H1 (cell line): ENCODE measurements at places on chromosomes 7 and 10.

- H3K36me3 ChIP-seq, result no peaks in the 10 kb centered on the region
- H3K4me3 ChIP-seq, result no peak overlapping the region
- H3K27me3 ChIP-seq, result no peaks in the 10 kb centered on the region
- H3K27ac ChIP-seq, result no peak overlapping the region
- no peaks in the 10 kb centered on the region for H3K4me1 ChIP-seq
These were observed 19.6 kb downstream of the R3HCC1L start for GRCh38 chr10:98154076-98154475.

GRCh38 chr7:66826649-66827048 lies 86.1 kb downstream of the RABGEF1 start:
- no peak overlapping the region for H3K27ac ChIP-seq
- H3K36me3 ChIP-seq, result no peaks in the 10 kb centered on the region
- no peak for DNase-seq
- H3K4me1 ChIP-seq, result no peaks in the 10 kb centered on the region
- H3K27me3 ChIP-seq, result no peaks in the 10 kb centered on the region

DNA sequence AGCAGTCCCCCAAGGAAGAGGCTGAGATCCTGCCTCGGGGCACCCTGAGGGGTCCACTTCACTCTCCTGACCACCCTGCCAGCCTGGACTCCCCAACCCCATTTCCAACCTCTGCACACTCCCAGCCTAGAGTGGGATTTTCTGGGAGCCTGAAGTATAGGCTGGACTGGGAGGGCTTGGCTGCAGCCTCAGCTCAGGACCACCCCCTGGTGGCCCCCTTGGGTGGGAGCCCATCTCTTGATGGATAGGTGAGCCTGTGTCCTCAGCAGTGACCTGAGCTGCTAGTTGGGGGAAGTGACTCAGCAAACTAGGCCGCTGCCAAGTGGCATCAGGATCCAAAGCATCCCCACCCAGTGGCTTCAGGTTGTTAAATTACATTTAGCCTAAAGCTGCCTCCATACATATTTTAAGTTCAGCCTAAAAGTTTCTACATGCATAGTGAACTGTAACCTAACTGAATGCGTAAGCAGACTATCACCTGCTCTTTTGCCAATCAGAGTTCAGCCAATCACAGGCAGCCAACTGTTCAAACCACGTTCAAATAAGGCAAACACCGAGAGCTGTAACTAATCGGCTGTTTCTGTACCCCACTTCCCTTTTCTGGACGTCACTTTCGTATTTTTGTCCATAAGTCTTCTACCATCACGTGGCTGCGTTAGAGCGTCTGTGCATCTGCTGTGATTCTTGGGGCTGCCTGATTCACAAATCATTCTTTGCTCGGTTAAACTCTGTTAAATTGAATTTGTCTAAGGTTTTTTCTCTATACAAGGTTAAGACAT lies 144.0 kb downstream of the PLPP4 start:
- H3K4me1 ChIP-seq, result peaks cover 8% of the 10 kb centered on the region
- no peaks in the 10 kb centered on the region for H3K27me3 ChIP-seq
- no peak overlapping the region for H3K4me3 ChIP-seq
- peak; percentile 63 for DNase-seq
- H3K36me3 ChIP-seq, result no peaks in the 10 kb centered on the region
- H3K27ac ChIP-seq, result no peak overlapping the region

- peak within 1 kb of the TSS; percentile 73 for H3K27ac ChIP-seq
- H3K4me1 ChIP-seq, result no peaks in the 10 kb centered on the region
- peak; percentile 79 for DNase-seq
- peak within 1 kb of the TSS; percentile 91 for H3K4me3 ChIP-seq
These were observed at the start of gene PLXDC2 for GRCh38 chr10:19816411-19817230. Gene PLXDC2, plus strand, starts transcription at chr10:19816432.

DNA sequence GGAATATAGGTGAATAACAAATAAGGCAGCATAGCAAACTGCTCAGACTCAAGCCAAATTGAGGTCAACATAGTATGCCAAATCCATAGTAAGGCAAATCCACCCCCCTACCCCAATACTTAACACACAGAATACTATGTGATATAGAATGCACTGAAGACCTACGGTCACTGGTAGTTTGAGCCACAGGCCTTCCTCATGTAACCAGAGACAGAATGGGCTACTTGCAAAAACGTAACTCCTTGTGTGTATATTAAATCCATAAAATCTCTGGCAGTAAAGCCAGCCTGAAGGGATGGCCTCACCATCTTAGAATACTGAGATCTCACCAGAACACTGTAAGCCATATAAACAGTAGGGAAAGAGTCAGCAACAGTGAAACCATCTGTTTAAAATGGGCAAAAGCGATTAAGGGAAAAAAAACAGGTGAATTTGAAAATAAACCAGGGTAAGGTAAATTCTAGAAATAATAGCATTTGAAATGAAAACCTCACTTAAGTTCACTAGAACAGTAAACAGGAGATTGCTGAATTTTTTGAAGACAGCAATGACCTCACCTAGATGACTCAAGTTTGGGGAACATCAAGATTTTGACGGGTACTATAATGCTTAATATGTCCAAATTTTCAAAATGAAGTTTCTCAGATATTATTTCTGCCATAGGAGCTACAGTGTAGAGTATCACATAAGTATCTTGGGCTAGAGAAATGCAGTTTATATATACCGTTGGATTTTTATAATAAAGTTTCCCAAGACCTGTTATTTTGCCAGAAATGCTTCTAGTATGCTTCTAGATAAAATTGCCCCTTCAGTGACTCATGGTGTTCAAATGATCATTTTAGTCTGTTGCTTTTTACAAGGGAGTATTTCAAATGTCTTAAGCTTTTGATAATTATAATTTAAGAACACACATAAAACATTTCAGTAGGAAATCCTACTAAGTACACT lies 13.9 kb downstream of the HNRNPA2B1 start:
- no peaks in the 10 kb centered on the region for H3K27me3 ChIP-seq
- H3K27ac ChIP-seq, result no peak overlapping the region
- no peak overlapping the region for H3K4me3 ChIP-seq
- no peaks in the 10 kb centered on the region for H3K4me1 ChIP-seq
- DNase-seq, result no peak

GRCh38 chr10:34816085-34816496 lies 995 bp upstream of the PARD3 start:
- H3K27me3 ChIP-seq, result peaks cover 11% of the 10 kb centered on the region; the same call in 1 of the 2 replicates
- peak overlapping the region; percentile 81 for H3K4me3 ChIP-seq
- H3K4me1 ChIP-seq, result peaks cover 9% of the 10 kb centered on the region

DNA sequence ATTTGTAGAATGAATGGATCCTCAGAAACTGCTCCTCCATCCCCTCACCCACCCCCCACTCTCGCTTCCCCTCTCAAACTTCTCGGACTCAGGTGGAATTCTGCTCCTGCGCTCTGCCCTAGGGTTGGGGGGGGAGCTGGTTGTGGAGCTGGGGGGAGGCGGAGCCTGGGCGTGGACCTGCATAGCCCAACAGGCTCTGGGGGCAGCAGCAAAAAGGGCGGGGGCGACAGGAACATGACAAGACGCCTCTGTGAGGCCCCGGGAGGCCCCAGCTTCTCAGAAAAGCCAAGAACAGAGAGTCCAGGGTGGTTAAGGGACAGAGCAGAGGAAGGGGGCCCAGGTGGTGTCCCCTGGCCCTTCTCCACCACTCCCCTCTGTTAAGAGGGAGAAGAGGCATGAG lies 3.5 kb downstream of the TSC22D4 start:
- peaks cover 3% of the 10 kb centered on the region; the same call in 1 of the 2 replicates for H3K36me3 ChIP-seq
- DNase-seq, result no peak
- no peak overlapping the region for H3K27ac ChIP-seq

DNA sequence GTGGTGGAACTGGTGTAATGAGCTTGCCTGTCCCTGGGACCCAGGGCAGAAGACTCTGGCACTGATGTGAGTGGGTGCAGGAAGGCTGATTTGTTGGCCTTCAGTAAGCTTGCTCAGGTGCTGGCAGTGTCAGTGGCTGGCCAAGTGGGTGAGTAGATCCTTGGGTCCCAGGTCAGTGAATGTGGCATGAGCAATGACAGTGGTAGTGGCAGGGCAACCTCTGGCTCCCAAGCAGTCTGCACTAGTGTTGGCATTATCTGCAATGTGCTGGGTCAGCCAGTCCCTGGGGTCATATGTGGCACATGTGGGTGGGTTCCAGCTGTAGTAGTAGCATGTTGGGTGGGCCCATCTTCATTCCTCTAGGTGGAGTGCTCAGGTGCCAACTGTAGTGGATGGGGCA lies 640.9 kb upstream of the GRM3 start:
- no peaks in the 10 kb centered on the region for H3K4me1 ChIP-seq
- no peaks in the 10 kb centered on the region for H3K36me3 ChIP-seq
- H3K4me3 ChIP-seq, result no peak overlapping the region
- no peak overlapping the region for H3K27ac ChIP-seq
- DNase-seq, result no peak
- H3K27me3 ChIP-seq, result no peaks in the 10 kb centered on the region

- DNase-seq, result no peak
- H3K4me1 ChIP-seq, result peaks cover 12% of the 10 kb centered on the region
- H3K27ac ChIP-seq, result no peak overlapping the region
These were observed 35.9 kb downstream of the HIPK2 start for GRCh38 chr7:139741789-139742344.

- H3K4me1 ChIP-seq, result no peaks in the 10 kb centered on the region
- H3K4me3 ChIP-seq, result no peak overlapping the region
- DNase-seq, result no peak
- no peaks in the 10 kb centered on the region for H3K27me3 ChIP-seq
- H3K27ac ChIP-seq, result no peak overlapping the region
- no peaks in the 10 kb centered on the region for H3K36me3 ChIP-seq
These were observed 101.2 kb downstream of the PARD3 start for GRCh38 chr10:34713875-34714274.

GRCh38 chr7:732556-732955 lies 5.5 kb upstream of the PRKAR1B start:
- H3K27me3 ChIP-seq, result no peaks in the 10 kb centered on the region
- no peak overlapping the region for H3K4me3 ChIP-seq
- H3K27ac ChIP-seq, result no peak overlapping the region
- DNase-seq, result no peak
- H3K4me1 ChIP-seq, result peaks cover 12% of the 10 kb centered on the region

DNA sequence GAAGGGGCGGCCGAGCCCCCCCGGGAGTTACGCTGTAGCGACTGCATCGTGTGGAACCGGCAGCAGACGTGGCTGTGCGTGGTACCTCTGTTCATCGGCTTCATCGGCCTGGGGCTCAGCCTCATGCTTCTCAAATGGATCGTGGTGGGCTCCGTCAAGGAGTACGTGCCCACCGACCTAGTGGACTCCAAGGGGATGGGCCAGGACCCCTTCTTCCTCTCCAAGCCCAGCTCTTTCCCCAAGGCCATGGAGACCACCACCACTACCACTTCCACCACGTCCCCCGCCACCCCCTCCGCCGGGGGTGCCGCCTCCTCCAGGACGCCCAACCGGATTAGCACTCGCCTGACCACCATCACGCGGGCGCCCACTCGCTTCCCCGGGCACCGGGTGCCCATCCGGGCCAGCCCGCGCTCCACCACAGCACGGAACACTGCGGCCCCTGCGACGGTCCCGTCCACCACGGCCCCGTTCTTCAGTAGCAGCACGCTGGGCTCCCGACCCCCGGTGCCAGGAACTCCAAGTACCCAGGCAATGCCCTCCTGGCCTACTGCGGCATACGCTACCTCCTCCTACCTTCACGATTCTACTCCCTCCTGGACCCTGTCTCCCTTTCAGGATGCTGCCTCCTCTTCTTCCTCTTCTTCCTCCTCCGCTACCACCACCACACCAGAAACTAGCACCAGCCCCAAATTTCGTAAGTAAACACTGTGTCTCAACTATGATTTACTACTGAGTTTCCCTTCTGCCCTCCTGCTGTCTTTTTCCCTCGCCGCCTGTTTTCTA lies 666 bp downstream of the NRG3 start:
- no peaks in the 10 kb centered on the region for H3K36me3 ChIP-seq
- peaks cover 15% of the 10 kb centered on the region for H3K27me3 ChIP-seq
- peak overlapping the region; percentile 58 for H3K4me3 ChIP-seq
- peak; percentile 64 for DNase-seq
- H3K4me1 ChIP-seq, result peaks cover 9% of the 10 kb centered on the region
- no peak overlapping the region for H3K27ac ChIP-seq

DNA sequence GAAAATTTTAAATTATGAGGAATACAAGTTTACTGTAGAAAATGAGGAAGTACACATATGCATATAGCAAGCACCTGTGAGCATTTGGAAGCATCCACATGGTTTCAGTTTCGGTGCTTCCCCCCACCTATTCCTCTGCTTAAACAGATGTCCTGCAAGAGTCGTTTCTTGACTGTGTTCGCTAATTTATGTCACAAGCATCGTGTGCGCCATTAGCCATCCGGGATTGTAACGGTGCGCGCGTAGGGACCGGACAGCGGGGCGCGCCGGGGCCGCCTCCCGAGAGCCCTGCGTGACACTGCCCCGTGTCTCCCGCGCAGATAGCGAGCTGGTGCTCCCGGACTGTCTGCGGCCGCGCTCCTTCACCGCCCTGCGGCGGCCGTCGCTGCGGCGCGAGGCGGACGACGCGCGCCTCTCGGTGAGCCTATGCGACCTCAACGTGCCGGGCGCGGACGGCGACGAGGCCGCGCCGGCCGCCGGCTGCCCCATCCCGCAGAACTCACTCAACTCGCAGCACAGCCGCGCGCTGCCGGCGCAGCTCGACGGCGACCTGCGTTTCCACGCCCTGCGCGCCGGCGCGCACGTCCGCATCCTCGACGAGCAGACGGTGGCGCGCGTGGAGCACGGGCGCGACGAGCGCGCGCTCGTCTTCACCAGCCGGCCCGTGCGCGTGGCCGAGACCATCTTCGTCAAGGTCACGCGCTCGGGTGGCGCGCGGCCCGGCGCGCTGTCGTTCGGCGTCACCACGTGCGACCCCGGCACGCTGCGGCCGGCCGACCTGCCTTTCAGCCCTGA lies 90.9 kb downstream of the NEURL1 start:
- no peak overlapping the region for H3K4me3 ChIP-seq
- no peaks in the 10 kb centered on the region for H3K36me3 ChIP-seq
- no peak overlapping the region for H3K27ac ChIP-seq
- no peaks in the 10 kb centered on the region for H3K4me1 ChIP-seq
- H3K27me3 ChIP-seq, result no peaks in the 10 kb centered on the region

DNA sequence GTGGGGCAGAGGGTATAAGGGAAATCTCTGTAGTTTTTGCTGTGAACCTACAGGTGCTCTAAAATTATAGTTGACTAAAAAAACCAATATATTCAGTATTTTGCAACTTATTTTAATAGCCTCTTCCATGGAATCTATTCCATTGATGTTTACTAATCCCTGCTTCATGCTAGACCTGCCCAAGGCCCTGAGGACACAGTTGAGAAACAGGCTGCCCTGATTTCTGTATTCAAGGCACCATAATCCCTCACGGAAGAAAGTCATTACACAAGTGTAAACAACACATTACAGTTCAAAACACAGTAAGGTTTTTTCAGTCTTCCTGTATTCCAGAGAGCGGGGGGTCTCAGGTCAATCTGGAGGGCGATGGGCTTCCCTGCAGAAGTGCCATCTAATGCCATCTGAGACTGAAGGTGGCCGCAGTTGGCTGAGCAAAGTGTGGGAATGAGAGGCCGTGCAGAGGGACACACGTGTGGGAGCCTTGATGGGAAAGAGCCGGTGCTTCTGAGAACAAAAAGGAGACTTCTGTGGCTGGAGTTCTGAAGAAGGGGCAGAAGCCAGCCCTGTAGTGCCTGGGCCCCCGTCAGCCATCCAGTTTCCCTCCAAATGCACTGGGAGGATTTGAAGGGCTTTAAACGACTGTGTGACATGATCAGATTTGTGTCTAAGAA lies 146.9 kb downstream of the PTPN20 start:
- no peaks in the 10 kb centered on the region for H3K27me3 ChIP-seq
- no peak overlapping the region for H3K27ac ChIP-seq
- H3K36me3 ChIP-seq, result no peaks in the 10 kb centered on the region
- DNase-seq, result no peak

- H3K4me3 ChIP-seq, result no peak overlapping the region
- no peaks in the 10 kb centered on the region for H3K36me3 ChIP-seq
- peaks cover 5% of the 10 kb centered on the region for H3K4me1 ChIP-seq
- DNase-seq, result no peak
These were observed 25.5 kb downstream of the VOPP1 start for GRCh38 chr7:55546814-55547213.
